Activated CD8-positive, alpha-beta memory T cell treated with anti-CD3 and anti-CD28 coated beads for 1 hour (primary cell): ENCODE measurements at places on chromosomes 2 and 18.

DNA sequence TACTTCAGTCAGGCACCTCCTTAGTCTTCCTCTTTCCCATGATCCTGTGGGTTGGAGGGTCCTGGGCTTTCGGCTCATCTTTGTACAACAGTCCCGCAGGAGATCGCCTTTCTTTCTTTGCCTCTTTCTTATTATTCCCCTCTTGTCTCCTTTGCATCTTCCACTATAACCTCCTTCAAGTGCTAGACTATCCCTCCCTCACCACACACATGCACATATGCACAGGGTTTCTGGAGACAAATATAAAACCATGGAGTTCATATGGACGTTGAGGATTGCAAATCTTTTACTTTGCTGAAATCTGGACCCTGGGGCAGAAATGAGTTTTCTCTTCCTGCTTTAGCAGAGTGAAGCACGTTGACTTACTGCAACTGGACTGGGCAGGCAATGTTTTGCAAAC lies 80.3 kb downstream of the TMEM17 start:
- DNase-seq, result no peak

DNA sequence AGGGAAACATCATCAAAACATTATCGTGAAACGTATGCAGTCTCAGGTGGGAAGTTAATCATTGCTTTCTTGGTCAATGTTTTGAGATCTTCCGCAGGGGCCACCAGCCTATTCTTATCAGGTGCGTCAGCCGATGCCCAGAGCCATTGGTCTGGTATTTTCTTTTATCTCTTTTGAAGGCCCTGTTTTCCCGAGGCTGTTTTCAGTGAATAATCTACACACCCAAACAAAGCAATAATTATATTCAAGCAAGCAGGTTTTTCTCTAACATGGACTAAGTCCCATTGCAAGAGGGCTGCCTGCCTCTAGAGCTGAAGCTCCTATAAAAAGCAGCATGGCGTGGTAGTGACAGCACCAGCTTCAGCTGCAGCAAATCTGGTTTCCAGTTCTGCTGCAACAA lies 430.0 kb upstream of the ID2 start:
- DNase-seq, result no peak

- DNase-seq, result no peak
These were observed 71.9 kb downstream of the ALPK2 start for GRCh38 chr18:58557008-58557435.

DNA sequence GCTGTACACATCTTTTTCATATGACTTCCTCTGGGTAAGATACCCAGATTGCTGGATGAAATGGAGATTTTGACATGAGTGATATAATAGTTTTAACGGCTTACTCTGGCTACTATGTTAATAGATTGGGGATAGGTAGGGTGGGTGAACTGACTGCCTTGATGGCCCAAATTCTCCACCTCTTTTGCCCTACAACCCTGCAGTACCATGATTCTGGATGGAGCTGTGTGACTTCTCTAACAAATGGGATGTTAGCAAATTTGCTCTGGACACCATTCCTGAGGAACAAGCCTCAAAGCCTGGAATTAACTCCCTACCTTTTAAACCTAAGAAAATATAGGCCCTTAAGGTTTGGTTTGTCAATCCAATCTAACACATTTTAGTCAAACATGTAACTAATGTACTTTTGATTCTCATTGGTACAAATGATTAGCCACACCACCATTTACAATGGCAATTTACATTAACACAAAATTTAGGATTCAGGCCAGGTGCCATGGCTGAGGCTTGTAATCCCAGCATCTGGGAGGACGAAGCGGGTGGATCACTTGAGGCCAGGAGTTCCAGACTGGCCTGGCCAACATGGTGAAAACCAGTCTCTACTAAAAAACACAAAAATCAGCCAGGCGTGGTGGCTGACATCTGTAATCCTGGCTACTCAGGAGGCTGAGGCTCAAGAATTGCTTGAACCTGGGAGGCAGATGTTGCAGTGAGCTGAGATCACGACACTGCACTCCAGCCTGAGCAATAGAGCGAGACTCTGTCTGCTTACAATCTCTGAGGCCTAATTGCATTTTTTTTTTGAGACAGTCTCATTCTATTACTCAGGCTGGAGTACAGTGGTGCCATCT lies 12.8 kb downstream of the CLK1 start:
- DNase-seq, result no peak

DNA sequence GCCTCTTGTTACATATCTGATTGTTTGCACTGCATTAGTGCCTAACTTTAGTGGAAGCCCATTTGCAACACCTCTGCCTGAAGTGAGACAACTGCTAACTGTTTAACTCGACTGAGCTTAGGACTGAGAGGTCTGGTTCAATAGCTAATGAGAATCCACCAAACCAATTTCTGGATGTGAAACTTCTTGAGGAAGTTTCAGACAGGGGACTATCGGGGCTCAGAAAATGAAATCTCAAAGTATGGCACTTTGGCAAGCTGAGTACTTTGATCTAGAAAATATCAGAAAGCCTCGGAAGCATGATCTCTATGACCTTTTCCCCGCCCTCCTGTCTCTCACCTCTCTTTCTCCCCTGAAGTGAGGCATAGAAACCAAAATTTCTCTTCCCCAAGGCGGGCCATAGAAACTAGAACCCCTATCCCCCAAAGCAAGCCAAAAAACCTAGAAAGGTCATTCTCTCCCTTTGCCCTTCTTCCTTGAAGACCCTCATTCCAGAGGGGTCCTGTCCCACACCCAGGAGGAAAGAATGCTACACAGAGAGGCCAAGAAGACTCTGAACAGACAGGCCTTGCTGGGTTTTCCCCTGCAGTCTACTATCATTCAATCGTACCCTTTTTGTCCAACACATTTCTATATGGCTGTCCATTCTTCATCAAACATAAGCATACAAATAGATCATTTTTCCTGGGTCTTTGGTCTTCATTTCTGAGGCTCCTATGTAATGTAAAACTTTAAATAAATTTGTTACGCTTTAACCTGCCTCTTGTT lies 69.6 kb upstream of the CREB1 start:
- DNase-seq, result no peak

- DNase-seq, result no peak
These were observed 77.9 kb upstream of the MCFD2 start for GRCh38 chr2:46993501-46993900.

DNA sequence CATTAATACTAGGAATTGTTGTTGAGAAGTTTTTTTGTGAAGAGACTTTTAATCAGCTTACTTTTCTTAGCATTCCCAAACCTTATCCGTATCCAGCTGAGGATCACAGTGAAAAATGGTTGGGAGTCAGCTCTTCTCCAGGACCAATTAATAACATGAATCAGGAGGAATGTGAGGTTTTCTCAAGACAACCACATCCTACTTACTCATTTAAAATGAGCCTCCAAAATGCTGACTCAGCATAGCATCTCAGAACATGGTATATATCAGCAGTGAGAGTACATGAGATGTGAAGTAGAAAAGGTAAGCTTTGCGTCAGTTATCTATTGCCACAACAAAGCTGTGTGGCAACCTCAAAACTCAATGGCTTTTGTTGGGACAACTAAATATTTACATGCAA lies 140.3 kb downstream of the NRP2 start:
- no peak for DNase-seq
